ENCODE measurements at places on chromosomes 1 and 21. TPM values are rescaled to one million over a fixed set of nuclear protein-coding genes. Genes with fewer than 3 reads are reported as not detected.
A peak's percentile ranks its signal among the peaks of the same experiment; 100 is the strongest.

GRCh38 chr1:208238710-208239472, 5.3 kb downstream of the PLXNA2 start:
- H3K36me3 ChIP-seq, result no peaks in the 10 kb centered on the region
- H3K27ac ChIP-seq, result peak overlapping the region; percentile 88
- H3K27me3 ChIP-seq, result no peaks in the 10 kb centered on the region
- no peak for DNase-seq

DNA sequence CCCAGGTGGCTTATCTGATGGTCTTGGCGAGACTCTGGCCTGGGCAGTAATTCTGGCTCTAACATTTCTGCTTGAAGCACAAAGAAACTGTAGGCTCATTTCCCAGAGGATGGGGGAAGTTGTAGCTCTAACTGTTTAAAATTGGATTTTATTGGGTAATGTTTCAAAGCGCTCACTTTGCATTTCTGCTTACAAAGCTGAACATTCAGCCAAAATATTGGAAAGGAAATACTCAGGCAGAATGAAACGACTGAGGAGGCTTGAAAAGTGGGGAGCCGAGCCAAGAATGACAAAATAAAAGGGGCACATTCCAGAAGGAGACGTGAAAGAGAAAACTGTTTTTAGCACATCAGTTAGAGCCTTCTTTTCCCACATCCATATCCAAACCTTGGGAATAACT, 202.6 kb downstream of the GRIK1 start:
- no peak overlapping the region for H3K27ac ChIP-seq
- no peak for DNase-seq
- no peaks in the 10 kb centered on the region for H3K4me1 ChIP-seq
- H3K27me3 ChIP-seq, result no peaks in the 10 kb centered on the region

- H3K27ac ChIP-seq, result peak overlapping the region; percentile 15
- H3K27me3 ChIP-seq, result no peaks in the 10 kb centered on the region
Measured at GRCh38 chr1:35539824-35540261, 17.4 kb downstream of the KIAA0319L start.

DNA sequence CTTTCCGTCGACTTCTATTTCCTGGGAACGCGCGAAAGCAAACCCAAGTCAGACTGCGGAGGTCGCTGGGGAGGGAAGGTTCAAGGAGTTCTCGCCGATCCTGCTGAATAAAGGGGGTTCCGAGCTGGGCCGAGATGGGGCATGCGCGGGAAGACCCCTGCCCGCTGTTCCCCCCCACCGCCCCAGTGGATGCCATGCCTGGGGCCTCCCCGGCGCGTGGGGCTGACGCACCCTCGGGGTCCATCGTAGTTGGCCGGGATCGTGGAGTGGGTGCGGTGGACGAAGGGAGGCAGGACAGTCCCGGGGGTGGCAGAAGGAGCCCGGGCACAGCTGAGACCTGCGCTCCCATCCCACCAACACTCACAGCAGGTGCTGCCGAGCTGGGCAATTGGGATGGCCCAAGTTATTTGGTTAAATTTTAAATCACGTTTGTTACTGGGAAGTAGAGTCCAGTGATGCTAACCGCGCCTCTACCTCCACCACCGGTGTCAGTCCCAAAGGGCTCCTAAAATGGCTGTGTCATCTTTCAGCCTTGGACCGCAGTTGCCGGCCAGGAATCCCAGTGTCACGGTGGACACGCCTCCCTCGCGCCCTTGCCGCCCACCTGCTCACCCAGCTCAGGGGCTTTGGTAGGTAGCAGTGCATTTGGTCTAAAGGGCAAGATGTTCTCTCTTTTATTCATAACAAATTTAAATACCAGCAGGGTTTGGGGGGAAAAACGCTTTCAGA, 801 bp downstream of the MX1 start:
- peak overlapping the region; percentile 69 for H3K4me3 ChIP-seq
- no peaks in the 10 kb centered on the region for H3K36me3 ChIP-seq
- no peak for DNase-seq
- peak overlapping the region; percentile 84 for H3K27ac ChIP-seq
- no peaks in the 10 kb centered on the region for H3K27me3 ChIP-seq

GRCh38 chr1:113652771-113653170, 106.5 kb downstream of the PHTF1 start:
- H3K36me3 ChIP-seq, result no peaks in the 10 kb centered on the region
- DNase-seq, result no peak
- H3K4me3 ChIP-seq, result no peak overlapping the region
- H3K27me3 ChIP-seq, result no peaks in the 10 kb centered on the region

GRCh38 chr1:58017641-58018040, 528.9 kb downstream of the OMA1 start:
- no peaks in the 10 kb centered on the region for H3K36me3 ChIP-seq
- no peak overlapping the region for H3K4me3 ChIP-seq
- no peaks in the 10 kb centered on the region for H3K27me3 ChIP-seq

- peaks cover 34% of the 10 kb centered on the region for H3K4me1 ChIP-seq
- H3K4me3 ChIP-seq, result no peak overlapping the region
- H3K27ac ChIP-seq, result peak overlapping the region; percentile 71
- no peaks in the 10 kb centered on the region for H3K27me3 ChIP-seq
- H3K36me3 ChIP-seq, result peaks cover 30% of the 10 kb centered on the region
Measured at GRCh38 chr1:201790261-201790660, 38.7 kb upstream of the IPO9 start.

- DNase-seq, result no peak
- no peak overlapping the region for H3K4me3 ChIP-seq
- H3K36me3 ChIP-seq, result no peaks in the 10 kb centered on the region
- H3K27me3 ChIP-seq, result no peaks in the 10 kb centered on the region
- H3K4me1 ChIP-seq, result peaks cover 6% of the 10 kb centered on the region
Measured at GRCh38 chr1:167987174-167987573, 50.3 kb upstream of the MPC2 start.

- no peaks in the 10 kb centered on the region for H3K27me3 ChIP-seq
- DNase-seq, result no peak
- H3K27ac ChIP-seq, result peak overlapping the region; percentile 58
- H3K4me1 ChIP-seq, result peaks cover 3% of the 10 kb centered on the region
- H3K4me3 ChIP-seq, result no peak overlapping the region
Measured at GRCh38 chr21:41207401-41208375, 39.7 kb downstream of the BACE2 start.

GRCh38 chr1:78145105-78145580, 99.4 kb downstream of the GIPC2 start:
- no peaks in the 10 kb centered on the region for H3K27me3 ChIP-seq
- no peak for DNase-seq
- H3K4me3 ChIP-seq, result no peak overlapping the region
- H3K36me3 ChIP-seq, result no peaks in the 10 kb centered on the region

DNA sequence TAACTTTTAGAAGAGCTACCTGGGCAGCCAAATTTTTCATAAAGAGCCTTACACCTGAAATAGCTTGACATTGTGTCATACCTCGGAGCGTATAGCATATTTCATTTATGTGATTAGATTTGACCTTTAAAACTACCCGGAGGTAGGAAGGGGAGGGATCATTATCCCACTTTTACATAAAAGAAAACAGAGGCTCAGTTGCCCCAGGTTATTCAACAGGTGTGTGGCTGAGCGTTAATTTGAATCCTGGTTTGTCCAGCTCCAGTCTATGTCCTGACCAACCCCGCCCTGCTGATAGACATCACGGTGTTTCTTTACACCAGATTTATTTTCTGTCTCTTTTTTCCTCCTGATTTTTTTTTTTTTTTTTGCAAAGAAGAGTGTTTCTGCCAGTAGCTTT, 39.7 kb downstream of the PBX1 start:
- H3K4me3 ChIP-seq, result no peak overlapping the region
- H3K36me3 ChIP-seq, result no peaks in the 10 kb centered on the region

- no peaks in the 10 kb centered on the region for H3K27me3 ChIP-seq
- no peaks in the 10 kb centered on the region for H3K4me1 ChIP-seq
- no peaks in the 10 kb centered on the region for H3K36me3 ChIP-seq
- no peak for DNase-seq
Measured at GRCh38 chr1:54131419-54131818, 21.4 kb downstream of the CDCP2 start.

DNA sequence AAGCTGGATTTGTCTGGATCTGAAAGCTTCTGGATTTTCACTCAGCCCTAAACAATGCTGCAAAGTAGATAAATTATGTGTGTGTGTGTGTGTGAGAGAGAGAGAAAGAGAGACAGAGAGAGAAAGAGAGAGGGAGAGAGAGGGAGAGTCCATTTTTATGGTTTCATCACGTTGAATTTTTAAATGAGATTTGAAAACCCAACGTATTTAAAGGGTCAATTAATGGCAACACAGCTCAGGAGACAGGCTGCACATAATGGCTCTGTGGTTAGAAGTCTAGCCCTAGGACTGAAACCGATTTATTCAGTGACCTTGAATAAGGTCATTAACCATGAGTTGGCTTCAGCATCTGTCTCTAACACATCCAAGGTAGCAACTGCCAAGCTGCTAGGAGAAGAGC, 35.3 kb upstream of the FMN2 start:
- no peak for DNase-seq
- no peaks in the 10 kb centered on the region for H3K4me1 ChIP-seq
- H3K27me3 ChIP-seq, result no peaks in the 10 kb centered on the region
- H3K27ac ChIP-seq, result no peak overlapping the region
- H3K36me3 ChIP-seq, result no peaks in the 10 kb centered on the region

DNA sequence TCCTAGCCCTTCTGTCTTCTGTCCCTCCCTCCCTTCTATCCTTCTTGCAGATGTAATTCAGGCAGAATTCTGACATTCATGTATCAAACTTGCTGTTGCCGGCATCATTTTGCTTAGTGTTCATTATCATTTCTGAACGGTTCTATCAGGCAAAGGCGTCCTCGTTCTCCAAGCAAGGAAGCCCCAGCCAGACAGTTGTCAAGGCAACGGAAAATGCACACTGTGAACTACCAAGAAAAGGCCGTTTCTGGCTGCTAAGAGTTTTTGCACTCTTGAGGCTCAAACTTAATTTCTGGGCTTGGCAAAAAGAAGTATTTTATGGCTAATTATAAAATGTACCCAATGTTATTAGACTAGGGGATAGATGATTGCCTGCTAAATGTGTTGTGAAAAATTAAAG, 164.7 kb upstream of the KCNJ15 start:
- DNase-seq, result no peak
- no peaks in the 10 kb centered on the region for H3K4me1 ChIP-seq
- H3K36me3 ChIP-seq, result no peaks in the 10 kb centered on the region
- no peak overlapping the region for H3K4me3 ChIP-seq
- H3K27me3 ChIP-seq, result no peaks in the 10 kb centered on the region
- no peak overlapping the region for H3K27ac ChIP-seq

DNA sequence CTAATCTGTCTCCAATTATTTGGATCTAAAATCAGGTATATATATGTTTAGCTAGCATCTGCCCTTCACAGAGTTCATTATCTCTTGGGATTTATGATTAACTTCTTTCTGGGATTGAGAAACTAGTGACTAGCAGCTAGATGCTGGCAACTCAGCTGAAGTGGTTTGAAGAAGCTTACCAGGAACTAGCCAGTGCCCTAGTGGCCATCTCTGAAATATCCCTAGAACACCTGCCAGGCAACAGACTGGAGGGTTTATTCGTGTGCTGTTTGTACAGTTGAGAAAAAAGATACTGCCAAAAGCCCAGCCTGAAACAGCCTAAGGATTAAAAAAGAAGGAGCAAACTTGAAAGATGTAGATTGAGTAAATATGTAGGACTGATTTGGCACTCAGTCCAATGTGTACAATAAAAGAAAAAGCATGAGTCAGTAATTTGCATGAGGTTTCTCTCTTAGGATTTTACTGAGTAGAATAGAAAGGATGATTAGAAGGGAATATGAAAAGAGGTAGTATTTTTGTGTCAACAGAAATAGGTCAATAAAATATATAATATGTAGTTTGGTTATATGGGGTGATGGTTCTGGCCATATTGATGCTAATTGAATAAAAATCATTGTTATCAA, 1144.6 kb upstream of the ADGRL2 start:
- no peaks in the 10 kb centered on the region for H3K36me3 ChIP-seq
- H3K27ac ChIP-seq, result no peak overlapping the region
- H3K27me3 ChIP-seq, result no peaks in the 10 kb centered on the region
- no peak overlapping the region for H3K4me3 ChIP-seq
- H3K4me1 ChIP-seq, result no peaks in the 10 kb centered on the region

- H3K4me3 ChIP-seq, result no peak overlapping the region
- H3K36me3 ChIP-seq, result no peaks in the 10 kb centered on the region
- H3K27ac ChIP-seq, result no peak overlapping the region
Measured at GRCh38 chr1:228901936-228902681, 166.8 kb downstream of the RHOU start.

DNA sequence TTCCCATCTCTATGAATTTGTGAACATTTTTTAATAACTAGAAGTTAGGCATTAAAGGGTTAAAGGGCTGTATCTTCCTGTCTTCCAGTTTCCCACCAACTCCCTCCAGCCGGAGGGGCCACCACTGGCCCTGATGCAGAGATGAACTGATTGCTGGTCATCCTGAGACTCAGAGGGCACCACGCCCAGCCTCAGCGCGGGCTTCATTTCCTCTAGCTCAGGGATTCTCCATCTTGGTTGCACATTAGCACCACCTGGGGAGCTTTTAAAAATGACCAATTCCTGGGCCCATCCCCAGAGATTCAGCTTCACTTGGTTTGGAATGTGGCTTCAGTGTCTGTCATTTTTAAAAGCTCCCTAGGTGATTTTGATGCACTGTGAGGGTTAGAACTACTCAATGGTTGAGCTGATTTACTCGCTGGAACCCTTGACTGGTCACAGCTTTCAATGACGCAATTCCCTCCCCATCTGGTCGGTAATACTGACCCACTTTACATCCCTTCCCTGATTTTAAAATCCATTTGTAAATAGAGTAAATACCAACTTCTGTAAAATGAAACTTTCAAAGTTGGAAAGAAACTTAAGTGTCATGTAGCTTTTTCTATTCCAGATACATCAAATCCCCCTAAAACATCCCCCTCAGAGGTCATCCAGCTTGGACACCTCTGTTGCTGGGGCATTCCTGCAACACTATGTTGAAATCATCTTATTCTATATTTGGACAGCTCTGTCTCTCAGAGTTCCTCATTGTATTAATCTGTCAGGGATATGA, 5.1 kb downstream of the NAV1 start:
- peak overlapping the region; percentile 9 for H3K27ac ChIP-seq
- H3K36me3 ChIP-seq, result no peaks in the 10 kb centered on the region
- H3K4me3 ChIP-seq, result no peak overlapping the region
- no peaks in the 10 kb centered on the region for H3K27me3 ChIP-seq

GRCh38 chr1:83822208-83822607, 176.7 kb downstream of the TTLL7 start:
- H3K36me3 ChIP-seq, result no peaks in the 10 kb centered on the region
- H3K4me1 ChIP-seq, result no peaks in the 10 kb centered on the region
- no peaks in the 10 kb centered on the region for H3K27me3 ChIP-seq
- no peak for DNase-seq

Gene SPRR2A
- total RNA-seq, result not detected

Gene ATP5PB
- total RNA-seq, result 38.8 TPM

Gene OR2AK2
- not detected for total RNA-seq

Gene GLRX2
- 16.4 TPM for total RNA-seq

Gene F3
- total RNA-seq, result 69.4 TPM

Gene CD52
- 109 TPM for total RNA-seq

Gene TTC4
- total RNA-seq, result 23.3 TPM

Measured in upper lobe of left lung (tissue), 6 donors.